Brain pericyte (primary cell): ENCODE measurements at places on chromosomes 7 and 10.

GRCh38 chr7:79293655-79294142 is 159.8 kb downstream of the MAGI2 start:
- no peak for DNase-seq

DNA sequence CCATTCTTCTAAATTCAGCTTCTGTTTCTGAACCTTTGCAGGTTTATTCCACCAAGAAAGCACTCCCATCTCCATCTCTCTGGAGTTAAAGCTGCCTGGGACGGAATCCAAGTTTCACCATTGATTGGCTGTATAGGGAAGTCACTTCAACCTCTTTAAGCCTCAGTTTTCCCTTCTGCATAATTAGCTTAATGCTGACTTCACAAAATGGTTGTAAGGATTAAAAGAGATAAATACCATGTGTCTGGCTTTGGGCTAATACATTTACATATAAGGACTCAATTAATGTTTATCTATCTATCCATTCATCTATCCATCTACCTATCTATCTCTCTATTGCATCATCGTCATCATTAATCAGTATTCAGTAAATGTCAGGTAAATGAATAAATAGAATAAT is 629.6 kb upstream of the MGMT start:
- no peak for DNase-seq

- no peak for DNase-seq
These were observed 39.5 kb upstream of the FAM20C start for GRCh38 chr7:152702-153391.

- no peak for DNase-seq
These were observed 257.5 kb downstream of the IPMK start for GRCh38 chr10:58010073-58010702.

DNA sequence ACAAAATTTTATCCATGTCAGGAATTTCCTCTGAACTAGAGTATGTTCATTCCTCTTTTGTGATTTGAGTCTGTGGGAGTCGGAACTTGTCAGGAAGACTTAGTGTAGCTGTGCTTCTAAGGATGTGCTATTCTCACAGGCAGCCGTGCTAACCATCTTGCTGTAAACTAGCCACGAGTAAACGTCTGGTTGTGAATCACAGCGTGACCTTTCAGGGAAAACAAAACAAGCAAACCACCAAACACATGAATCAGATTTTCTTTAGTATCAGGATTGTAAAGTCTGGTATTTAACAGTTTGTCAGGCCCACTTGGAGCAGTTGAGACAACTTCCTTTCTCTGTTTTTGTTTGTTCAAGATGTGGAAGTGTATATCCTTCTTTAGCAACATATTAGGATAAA is 32.0 kb downstream of the AUTS2 start:
- DNase-seq, result peak; percentile 18

DNA sequence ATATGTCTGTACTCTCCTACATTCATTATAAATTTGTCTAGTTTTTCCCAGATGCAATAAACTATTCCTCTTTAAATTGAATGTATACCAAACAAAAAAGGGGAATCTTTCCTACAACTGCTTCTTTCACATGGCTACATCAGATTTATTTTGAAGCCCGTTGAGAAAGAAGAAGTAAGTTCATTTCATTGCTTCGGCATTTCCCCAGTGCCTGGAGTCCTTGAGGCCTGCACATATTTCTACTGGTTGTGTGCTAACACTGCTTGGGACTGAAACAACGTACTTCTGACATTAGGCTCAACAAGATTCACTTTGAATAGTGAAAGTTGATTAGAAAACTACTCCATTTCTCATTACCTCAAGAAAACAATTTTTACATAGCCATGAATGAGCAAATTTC is 201.7 kb downstream of the PHF14 start:
- no peak for DNase-seq

- DNase-seq, result peak; percentile 90
These were observed 162.6 kb upstream of the AKR1E2 start for GRCh38 chr10:4663162-4663992.

DNA sequence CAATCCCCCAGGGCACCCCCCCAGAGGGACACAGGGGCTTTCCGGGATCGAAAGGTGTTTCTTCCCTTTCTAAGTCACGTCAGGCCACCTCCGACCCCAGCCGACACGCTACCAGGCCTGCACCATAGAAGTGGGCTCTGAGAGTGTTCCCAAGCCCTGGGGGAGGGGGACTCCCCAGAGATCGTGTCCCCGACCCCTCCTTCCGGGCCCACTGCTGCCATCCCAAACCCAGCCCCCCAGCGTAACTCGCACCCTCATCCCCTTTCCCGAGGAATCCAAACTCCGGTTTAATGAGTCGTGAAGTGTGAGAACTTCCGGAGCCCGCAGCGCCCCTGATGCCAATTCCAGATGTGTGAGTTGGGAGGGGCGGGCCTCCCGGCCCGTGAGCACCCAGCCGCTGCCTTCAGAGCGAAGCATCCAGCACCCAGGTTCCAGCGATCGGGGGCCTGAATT is 11.3 kb downstream of the UNCX start:
- DNase-seq, result no peak

DNA sequence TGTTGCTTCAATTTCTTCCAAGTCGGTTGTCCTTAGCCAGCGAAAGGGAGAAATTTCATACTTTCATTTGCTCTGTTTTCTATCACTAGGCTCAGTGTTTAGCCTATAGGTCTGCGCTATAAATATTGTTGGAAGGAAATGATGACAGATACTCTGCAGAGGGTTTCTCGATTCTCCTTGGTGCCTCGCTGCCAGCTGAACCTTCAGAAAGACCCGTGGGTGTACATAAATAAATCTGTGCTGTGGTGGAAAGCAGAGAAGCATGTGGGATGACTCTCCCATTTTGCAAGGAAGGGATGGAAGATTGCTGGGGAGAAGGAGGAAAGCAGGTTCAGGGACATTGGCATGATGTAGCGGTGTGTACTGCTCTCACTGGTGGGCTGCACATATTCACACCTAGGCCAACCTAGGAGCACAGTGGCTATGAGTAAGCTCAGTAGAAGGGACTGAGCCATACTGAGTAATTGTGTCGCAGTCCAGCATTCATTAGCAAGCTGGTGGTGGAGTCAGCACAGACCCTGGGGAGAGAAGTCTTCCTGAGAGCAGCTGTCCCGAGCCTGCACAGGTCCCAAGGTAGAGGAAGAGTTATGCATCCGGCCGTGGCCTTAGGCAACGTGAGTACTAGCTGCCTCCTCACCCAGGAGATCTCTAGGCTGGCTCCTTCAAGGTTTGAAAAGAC is 50.5 kb downstream of the PNLIPRP3 start:
- no peak for DNase-seq

GRCh38 chr7:47638679-47639315 is 56.9 kb upstream of the TNS3 start:
- no peak for DNase-seq

- no peak for DNase-seq
These were observed 221.9 kb upstream of the SEMA3C start for GRCh38 chr7:81140775-81141174.

DNA sequence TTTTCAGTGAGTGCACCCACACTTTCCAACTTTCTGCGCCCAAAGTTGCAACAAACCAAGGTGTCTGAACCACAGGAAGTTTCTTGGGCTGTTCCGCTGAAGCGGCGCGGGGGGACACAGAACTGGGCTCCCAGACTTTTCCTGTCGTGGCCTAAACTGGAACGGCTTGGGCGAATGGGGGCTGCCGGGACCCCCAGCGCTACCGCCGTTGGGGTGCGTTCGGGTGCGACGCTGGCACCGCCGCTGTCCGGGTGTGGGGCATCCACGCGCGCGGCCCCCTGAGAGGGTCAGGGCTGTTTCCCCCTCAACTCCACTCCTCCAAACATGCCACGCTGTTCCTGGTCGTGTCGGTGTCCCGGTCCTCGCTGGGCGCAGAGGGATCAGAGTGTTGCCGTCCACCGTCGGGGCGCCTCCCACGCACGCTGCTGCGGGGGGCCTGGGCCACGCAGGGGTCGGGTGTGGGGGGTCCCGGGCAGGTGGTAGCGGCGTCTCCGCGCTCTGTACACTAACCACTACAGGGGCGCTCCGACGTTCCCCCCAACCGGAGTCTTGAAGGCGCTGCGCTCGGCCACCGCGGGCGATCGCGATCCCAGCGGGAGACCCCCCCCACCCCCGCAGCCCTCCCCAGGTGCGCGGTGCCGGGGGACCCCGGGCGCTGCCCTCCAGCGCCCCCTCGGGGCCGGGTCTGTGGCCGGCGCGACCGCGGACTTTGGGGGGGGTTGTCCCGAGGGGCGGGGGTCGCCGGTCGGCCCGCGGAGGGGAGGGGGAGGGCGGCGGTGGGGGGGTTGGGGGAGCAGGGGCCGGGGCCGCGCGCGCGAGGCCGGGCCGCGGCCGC is 2.2 kb upstream of the CUX1 start:
- no peak for DNase-seq

- DNase-seq, result no peak
These were observed 26.3 kb downstream of the NEBL start for GRCh38 chr10:20870834-20871233.

GRCh38 chr10:20954519-20954918 is 57.4 kb upstream of the NEBL start:
- DNase-seq, result no peak

DNA sequence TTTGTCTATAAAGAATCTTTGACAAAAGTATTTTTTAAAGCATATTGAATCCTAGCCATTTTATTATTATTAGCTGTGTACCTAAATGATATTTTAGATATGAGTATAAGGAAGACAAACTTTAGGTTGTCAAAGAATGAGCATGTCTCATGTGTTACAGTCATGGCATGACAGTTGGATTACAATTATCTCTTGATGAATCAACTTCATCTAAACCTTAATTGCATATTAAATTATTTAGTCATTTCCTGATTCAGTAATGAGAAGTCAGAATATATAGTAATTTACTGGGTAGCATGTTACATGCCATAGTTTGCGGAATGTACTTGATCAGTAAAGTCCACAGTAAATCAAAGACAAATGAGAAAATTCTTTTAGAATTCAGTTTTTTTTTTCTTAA is 59.2 kb downstream of the MAPK8 start:
- no peak for DNase-seq

- DNase-seq, result no peak
These were observed at the start of gene PRF1 for GRCh38 chr10:70602665-70603448. TSS of gene PRF1 (minus strand) at chr10:70602741. CDS start at chr10:70600902, 1,839 bp downstream.

DNA sequence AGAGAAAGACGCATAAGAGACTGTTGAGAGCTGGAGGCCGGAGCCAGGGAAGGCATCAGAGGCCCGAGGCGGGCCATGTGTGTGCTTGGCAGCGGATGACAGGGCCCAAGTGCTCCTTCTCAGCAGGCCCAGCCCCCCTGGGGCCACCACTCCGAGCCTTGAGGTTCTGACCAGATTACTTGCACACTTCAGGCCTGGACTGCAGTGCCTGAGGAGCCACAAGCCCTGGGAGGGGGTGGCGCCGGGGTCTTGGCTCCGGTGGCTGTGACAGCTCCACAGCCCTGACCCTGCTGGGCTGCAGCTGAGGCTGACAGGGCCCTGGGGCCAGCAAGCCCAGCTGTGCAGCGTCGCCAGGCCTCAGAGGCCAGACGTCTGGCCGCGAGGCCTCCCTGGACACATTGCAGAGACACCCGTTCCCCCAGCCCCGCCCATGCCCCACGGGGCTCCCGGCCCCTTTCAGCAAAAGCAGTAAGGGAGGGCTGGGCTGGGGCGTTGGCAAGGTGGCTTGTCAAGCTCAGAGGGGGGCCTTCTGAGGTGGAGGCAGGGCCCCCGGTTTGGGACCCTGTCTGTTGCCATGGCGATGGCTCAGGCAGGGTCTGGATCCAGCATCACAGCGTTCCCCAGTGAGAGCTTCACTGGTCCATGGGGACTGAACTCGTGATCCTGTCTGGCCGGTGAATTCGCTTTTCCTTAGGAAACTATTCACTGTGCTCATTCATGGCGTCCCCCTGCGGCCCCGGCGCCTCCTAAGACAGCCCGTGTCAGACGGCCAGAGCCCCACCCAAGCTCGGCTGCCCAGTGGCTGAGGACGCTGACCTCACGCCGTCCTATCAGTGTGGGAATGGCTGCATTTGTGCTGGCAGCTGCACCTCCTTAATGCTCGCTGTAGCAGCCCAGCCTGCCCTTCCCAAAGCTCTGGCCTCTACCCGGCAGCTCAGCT is 5.7 kb downstream of the ELN start:
- no peak for DNase-seq

DNA sequence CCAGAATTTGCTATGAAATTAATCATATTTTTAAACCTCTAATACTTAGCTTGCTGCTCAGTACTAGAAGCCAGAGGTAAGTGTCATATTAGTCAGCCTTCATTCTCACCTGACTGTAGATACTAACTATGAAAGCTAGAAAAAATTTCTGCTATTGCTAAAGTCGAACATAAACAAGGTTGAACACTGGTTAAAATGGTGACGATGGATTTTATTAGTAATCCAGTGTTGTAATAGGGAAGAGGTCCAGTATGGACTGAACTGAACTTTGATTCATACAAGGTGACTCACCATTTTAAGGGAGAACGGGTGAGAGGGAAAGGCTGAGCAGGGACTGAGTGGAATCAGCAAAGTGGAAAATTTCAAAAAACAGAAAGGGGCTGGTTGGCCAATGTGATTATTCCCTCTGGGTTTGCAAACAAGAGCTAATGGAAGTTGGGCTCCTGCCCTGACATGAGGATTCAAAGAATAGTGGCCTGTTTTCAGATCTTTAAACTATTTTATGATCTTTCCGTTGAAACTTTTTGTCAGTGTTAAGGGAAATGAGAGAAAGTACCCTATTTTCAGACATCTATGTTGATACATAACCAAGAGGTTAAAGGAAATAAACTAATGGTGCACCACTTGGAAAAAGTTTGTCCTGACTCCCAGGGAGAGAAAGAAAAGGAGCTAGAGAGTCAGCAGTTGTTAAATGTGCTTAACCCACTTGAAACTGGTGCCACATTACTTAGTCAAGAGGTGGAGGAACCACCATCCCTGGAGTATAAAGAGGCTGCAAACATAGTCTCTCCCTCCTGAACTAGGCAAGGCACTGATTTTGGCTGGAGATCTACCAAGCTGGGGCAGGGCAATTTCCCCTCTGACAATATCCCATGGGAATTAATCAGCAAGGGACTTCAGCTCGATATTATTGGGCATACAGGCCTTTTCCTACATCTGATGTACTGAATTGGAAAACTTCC is 15.3 kb upstream of the AKR1C1 start:
- peak; percentile 60 for DNase-seq

GRCh38 chr10:99365736-99366135 is 36.6 kb downstream of the CNNM1 start:
- DNase-seq, result no peak

DNA sequence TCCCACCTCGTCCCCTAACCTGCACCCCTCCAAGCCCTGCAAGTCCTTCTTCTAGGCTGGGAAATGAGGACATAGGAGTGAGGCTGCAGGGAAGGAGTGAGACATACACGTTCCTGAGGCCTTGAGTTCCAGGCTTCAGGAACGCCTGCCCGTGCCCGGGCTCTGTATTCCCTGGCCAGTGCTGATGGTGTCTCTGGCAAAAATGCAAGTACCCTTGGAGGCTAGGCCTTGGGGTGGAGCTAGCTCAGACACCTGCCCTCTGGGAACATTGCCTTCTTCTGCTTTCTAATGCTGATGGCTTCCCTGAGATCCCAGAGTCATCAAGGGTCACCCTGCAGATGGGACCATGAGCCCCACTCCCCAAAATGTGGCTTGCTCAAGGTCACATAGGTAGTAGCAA is 76.0 kb downstream of the GRK5 start:
- no peak for DNase-seq

GRCh38 chr7:141262101-141263090 is 188.5 kb downstream of the TMEM178B start:
- DNase-seq, result no peak
